Subcutaneous preadipocyte (primary cell): ENCODE measurements at places on chromosomes 7 and 10. TPM values are rescaled to one million over a fixed set of nuclear protein-coding genes. Genes with fewer than 3 reads are reported as not detected.

The ATOH7 gene
- total RNA-seq, result under 0.01 TPM in 1 of 2 replicates, not detected in the other

The PNLIP gene
- total RNA-seq, result not detected in 2 replicates

The ITGA8 gene
- not detected in 2 replicates for total RNA-seq

The CABCOCO1 gene
- total RNA-seq, result 0.20 and 0.37 TPM in 2 replicates
